H1 (cell line): ENCODE measurements at places on chromosomes 6 and 20. TPM values are rescaled to one million over a fixed set of nuclear protein-coding genes. Genes with fewer than 3 reads are reported as not detected.

DNA sequence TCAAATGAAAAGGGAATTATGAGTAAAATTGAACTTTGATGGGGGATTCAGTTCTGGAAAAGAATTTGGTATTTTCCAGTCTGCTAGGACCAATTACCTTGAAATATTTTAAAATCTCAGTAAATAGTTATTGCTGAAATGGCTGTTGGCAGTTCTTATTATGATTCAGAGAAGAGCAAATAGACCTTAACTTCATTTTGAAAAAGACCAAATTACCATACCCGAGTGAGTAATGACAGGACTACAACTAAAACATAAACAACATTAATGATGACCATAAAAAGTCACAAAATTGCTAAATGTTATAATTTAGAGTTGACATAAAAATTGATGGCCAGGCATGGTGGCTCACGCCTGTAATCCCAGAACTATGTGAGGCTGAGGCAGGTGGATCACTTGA, 21.7 kb downstream of the TRIM38 start:
- no peaks in the 10 kb centered on the region for H3K27me3 ChIP-seq
- no peak overlapping the region for H3K27ac ChIP-seq
- no peaks in the 10 kb centered on the region for H3K36me3 ChIP-seq
- H3K4me1 ChIP-seq, result peaks cover 5% of the 10 kb centered on the region
- no peak overlapping the region for H3K4me3 ChIP-seq

The TFAP2A gene
- 0.10 TPM in 1 of 2 replicates, not detected in the other for total RNA-seq

The ACSS1 gene
- total RNA-seq, result 2.2 and 2.6 TPM in 2 replicates

DNA sequence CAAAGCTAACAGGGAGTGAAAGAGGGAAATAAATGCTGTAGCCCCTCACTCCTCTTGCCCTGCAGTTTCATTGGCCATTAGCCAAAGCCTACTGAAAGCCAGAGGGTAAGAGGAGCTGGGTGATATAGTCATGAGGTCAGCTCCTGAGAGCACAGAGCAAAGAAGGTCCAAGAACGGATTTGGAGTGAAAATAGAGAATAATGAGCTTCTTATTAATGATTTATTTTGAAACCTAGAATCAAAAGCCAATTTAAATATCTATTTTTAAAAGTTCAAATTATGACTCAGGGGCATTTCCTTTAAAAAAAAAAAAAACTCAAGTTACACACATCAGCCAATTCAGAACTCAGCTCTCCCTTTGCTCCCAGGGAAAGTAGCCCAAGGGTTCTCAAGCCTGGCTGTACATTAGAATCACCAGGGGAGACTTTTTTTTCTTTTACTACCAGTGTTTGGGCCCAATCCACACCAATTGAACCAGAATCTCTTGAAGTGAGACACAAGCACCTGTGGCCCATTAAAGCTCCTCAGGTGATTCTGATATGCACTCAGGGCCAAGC, 79.1 kb downstream of the SNAP25 start:
- no peak overlapping the region for H3K27ac ChIP-seq
- DNase-seq, result no peak
- no peak overlapping the region for H3K4me3 ChIP-seq
- no peaks in the 10 kb centered on the region for H3K36me3 ChIP-seq

The NKAIN4 gene
- total RNA-seq, result 6.6 and 6.9 TPM in 2 replicates

- no peak for DNase-seq
- H3K4me3 ChIP-seq, result no peak overlapping the region
- H3K27ac ChIP-seq, result no peak overlapping the region
- no peaks in the 10 kb centered on the region for H3K4me1 ChIP-seq
Observed at GRCh38 chr20:56439771-56440291, 27.8 kb downstream of the CASS4 start.

DNA sequence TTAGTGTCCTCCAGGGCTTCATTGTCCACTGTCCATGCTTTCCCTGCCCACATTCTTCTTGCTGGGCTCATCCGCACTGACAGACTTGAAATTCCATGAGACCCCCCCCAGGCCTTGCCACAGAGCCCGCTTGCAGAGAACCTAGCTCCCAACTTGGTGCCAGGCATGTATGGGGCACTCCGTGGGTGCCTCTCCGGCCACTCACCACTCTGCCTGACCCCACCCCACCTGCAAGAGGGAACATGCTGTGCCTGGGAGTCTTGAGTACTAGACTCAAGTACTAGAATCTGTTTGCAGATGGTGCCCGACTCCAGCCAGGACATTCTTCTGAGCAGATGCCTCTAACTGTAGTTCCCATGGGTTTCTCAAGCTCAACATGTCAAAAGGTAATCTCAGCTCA, 47.9 kb downstream of the TRERF1 start:
- H3K27ac ChIP-seq, result no peak overlapping the region
- no peak overlapping the region for H3K4me3 ChIP-seq
- no peaks in the 10 kb centered on the region for H3K27me3 ChIP-seq
- peaks cover 17% of the 10 kb centered on the region for H3K4me1 ChIP-seq

- no peaks in the 10 kb centered on the region for H3K36me3 ChIP-seq
- no peaks in the 10 kb centered on the region for H3K27me3 ChIP-seq
- H3K4me3 ChIP-seq, result no peak overlapping the region
- DNase-seq, result no peak
Observed at GRCh38 chr6:90319979-90320685, 23.5 kb upstream of the BACH2 start.

DNA sequence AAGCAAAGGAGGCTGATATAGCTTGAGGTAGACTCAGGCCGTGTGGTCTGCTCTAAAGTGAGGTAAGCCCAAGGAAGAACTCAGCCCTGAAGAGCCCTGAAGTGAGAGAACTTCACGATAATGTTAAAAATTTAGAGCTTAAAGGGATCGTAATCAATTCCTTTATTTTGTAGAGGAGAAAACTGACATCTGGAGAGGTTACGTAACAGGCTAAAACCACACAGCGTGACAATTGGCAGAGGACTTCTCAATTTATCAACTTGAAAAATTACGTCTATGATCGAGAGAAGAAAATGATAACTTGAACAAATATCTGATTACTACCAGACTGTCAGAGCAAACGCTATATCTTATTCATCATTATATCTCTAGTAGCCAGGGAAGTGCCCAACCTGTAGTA, 121.8 kb upstream of the FOXO3 start:
- H3K4me1 ChIP-seq, result no peaks in the 10 kb centered on the region
- no peak overlapping the region for H3K27ac ChIP-seq
- no peaks in the 10 kb centered on the region for H3K36me3 ChIP-seq
- H3K27me3 ChIP-seq, result no peaks in the 10 kb centered on the region
- no peak for DNase-seq

- no peaks in the 10 kb centered on the region for H3K36me3 ChIP-seq
Observed at GRCh38 chr6:82114748-82115147, 132.8 kb downstream of the IBTK start.

GRCh38 chr6:18183766-18184165, 28.5 kb downstream of the KDM1B start:
- H3K27me3 ChIP-seq, result no peaks in the 10 kb centered on the region
- peaks cover 15% of the 10 kb centered on the region for H3K4me1 ChIP-seq
- H3K27ac ChIP-seq, result no peak overlapping the region
- no peak overlapping the region for H3K4me3 ChIP-seq
- no peaks in the 10 kb centered on the region for H3K36me3 ChIP-seq
